ENCODE measurements at places on chromosomes 1 and 21. TPM values are rescaled to one million over a fixed set of nuclear protein-coding genes. Genes with fewer than 3 reads are reported as not detected.

SZRD1 gene
- total RNA-seq: 157 TPM

SPRR2D gene
- not detected for total RNA-seq

C4BPA gene
- not detected for total RNA-seq

DDX59 gene
- 34.0 TPM for total RNA-seq

RPTN gene
- total RNA-seq: not detected

KRTAP11-1 gene
- not detected for total RNA-seq

ARHGAP29 gene
- 0.05 TPM for total RNA-seq

OR2T11 gene
- total RNA-seq: not detected

IRF6 gene
- 0.10 TPM for total RNA-seq

DNA sequence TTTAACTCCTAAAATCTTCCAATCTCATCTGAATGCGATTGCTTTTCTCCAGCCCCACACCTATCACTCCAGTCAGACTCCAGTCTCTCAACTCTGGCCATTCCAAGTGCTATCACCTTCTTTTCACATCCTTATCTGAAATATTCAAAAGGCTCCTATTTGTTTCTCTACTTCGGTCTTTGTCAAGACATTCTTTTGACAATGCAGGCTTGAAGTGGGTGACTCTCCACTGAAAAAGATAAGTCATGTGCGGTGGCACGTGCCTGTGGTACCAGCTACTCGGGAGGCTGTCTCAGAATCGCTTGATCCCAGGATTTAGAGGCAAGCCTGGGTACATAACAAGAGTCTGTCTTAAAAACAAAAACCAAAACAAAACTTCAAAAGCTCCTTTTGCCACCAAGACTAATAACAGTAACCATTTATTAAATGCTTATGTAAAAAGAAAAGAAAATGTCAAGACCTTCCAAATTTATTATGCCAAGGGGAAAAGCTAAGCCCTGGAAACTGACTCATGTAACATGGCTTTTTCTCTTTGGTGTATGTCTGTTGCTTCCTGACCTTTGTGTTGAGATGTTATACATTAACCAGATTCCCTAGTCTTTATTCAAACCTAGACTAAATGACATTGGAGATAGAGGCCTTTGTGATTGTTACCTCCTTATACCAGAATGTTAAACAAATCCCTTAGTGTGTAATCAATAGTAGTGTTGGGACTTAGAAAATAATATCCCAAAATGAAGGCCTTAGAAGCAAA, 3.6 kb downstream of the ALG14 start:
- no peak for DNase-seq

GRCh38 chr1:160996178-160996577, 24.8 kb downstream of the F11R start:
- no peak for DNase-seq

DNA sequence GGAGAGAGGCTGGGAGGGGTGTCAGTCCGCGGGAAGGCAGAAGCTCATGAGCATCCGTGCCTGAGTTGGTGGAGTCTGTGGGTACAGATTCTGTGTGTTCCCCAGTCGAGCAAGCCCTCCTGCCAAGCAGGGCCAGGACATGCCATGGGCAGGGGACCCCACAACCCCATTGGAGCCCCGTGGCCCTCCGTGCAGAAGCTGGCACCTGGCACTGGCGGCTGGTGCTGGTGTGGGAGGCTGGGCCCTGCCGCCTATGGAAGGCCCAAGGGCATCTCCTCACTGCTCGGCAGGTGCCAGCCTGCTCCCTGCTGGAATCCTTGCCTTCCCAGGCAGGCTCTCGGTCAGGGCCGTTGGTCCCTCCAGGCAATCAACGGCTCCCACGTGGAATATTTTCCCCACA, 73.7 kb downstream of the UBE2T start:
- DNase-seq: no peak

DNA sequence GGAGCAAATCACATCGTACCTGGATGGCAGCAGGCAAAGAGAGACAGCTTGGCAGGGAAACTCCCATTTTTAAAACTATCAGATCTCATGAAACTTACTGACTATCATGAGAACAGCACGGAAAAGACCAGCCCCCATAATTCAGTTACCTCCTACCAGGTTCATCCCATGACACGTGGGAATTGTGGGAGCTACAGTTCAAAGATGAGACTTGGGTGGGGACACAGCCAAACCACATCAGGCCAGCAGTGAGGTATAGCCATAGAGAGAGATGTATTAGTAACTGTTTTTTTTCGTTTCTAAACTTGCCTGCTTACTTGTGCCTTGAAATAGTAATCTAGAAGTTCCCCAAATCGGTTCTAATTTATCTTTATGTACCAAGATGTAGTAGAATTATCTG, 48.9 kb downstream of the AK4 start:
- DNase-seq: no peak

GRCh38 chr1:28112388-28113241, 24.2 kb upstream of the EYA3 start:
- DNase-seq: no peak

DNA sequence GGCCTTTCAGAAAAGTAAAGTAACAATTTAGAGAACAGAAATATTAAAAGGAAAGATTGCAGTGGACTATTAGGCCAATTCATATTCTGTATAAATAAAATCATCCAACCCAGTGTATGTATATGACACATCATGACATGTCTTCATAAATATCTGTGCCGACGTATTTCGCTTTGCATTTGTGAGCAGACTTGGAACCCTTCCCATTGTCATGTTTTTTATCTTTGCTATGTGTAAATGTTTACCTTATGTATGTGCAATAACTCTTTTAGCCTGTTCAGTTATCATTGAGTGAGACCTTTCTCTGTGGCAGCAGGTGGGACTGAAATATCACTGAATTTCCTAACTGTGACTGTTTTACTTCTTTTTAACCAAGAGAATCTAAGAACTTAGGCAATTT, 58.0 kb upstream of the FAM3B start:
- DNase-seq: no peak

DNA sequence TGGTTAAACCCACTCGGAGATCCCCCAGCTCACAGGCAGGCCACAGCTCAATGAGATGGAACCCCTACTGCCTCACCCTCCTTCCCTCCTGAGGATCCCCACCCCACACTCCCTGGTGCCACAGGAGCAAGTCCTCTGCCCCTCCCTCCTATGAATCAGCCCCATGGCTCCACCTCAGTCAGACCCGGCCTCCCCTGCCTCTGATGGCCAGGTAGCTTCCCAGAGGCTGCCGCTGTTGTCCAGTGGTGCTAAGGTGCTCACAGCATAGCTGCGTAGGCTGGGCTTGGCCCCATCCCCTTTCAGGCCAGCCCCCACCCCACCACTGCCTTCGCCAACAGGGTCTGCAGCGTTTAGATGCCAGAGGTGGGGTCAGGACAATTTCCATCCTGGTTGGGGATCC, 98.5 kb upstream of the IGSF21 start:
- DNase-seq: no peak

DNA sequence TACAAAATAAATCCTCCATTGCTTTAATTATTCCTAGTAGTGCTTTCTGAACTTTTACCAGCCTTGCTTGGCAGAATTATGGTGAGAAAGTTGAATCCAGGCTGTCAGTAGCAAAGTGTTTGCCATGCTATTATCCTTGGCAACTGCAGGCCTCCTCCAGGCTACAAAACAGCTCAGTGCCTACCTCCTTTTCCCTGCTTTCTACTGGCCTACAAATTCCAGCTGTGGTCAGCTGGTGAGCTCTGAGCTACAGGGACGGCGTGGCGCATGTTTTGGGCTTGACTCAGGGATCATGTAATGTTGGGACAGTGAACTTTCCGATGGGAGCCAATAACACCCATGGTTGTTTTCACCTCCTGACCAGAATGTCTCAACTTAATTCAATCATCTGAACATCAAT, 456.1 kb upstream of the ADAMTS5 start:
- DNase-seq: no peak

- no peak for DNase-seq
Measured at GRCh38 chr1:241605146-241605805, 34.9 kb downstream of the CHML start.

DNA sequence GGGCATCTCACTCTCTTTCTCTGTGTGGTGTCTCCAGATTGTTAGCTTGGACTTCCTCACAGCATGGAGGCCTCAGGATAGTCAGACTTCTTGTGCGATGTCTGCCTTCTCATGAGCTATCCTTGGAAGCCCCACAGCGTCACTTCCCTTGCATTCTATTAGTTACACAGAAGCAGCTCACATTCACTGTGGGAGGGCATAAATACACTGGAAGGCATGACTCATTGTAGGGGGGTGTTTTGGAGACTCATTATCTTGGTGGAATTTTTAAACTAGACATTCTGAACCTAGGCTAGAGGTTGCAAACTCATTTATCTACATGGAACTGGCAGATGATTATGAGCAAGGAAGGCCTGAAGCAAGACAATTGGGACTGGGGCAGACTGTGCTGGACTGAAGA, 21.4 kb upstream of the FASLG start:
- no peak for DNase-seq

- no peak for DNase-seq
Measured at GRCh38 chr1:5312862-5313261, 658.5 kb downstream of the AJAP1 start.

DNA sequence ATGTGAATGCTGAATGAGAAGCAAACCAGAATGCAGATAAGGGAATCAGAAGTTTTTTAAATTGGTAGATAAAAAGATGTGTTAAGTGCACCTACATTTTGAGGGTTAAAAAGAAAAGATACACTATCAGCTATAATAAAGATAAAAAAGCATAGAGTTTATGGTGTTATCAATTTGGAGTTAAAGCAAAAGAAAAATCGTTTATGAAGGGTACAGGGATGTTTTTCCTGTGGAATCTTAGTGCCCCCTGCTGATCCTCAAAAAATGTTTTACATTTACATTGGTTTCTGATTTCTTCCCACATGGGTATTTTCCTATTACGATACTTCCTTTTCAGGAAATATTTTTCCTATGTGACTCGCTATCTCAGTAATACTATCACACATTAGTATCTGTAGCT, 293.5 kb downstream of the MRPL39 start:
- no peak for DNase-seq

DNA sequence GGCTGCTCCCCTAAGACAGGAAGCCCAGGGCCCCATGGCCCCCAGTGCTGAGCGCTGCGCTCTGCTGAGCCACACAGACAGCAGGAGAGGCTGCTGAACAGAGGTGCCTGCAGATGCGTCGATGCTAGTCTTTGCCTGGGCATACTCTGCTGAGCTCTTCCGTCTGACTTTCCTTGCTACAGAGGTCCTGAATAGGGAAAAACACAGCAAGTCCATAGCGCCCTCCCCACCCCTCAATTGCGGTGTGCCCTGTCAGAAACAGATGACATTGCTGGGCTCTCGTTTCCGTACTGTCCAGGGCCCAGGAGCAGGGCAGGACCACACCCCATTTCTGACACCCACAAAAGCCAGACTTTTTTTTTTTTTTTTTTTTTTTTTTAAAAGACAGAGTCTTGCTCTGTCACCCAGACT, 252.5 kb downstream of the SDCCAG8 start:
- no peak for DNase-seq

DNA sequence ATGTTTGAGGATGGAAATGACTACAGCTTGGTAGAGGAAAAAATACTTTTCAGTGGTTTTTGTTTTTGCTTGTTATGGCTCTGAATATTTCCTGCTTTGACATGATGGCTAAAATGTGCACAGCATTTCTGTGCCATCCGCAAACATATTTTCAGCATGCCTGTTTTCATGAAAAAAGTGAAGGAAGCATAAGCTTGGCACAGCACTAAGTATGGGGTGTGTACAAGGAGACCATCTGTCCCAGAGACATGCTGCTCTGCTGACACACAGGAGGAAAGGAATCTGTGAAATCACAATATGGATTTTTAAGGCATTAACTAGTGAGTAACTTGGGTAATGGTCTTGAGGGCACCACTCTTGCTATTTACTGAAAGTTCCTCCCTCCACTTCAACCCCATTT, 595.5 kb downstream of the RWDD3 start:
- no peak for DNase-seq

GRCh38 chr1:199226163-199226562, 587.3 kb downstream of the PTPRC start:
- no peak for DNase-seq

DNA sequence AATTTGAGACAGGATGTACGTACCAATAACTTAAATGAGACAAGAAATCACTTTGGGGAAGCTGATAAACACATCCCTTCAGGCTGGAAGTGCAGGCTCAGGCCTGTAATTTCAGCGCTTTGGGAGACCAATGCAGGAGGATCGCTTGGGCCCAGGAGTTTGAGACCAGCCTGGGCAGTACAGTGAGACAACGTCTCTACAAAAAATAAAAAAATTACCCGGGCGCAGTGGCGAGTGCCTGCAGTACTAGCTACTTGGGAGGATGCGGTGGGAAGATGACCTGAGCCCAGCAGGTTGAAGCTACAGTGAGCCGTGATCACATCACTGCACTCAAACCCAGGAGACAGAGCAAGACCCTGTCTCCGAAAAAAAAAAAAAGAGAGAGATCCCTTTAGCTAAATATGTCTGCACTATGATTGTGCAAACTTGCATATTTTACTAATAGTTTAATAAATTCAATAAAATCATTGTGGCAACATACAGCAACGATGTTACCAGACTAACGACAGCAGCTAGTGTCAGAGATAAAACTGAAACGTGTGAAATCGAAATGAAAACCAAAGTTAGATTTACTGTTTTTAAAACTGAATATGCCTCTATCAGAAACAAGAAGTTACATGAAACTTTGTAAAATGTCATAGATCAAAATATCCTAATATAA, 54.7 kb downstream of the CD2 start:
- peak; percentile 69 for DNase-seq

DNA sequence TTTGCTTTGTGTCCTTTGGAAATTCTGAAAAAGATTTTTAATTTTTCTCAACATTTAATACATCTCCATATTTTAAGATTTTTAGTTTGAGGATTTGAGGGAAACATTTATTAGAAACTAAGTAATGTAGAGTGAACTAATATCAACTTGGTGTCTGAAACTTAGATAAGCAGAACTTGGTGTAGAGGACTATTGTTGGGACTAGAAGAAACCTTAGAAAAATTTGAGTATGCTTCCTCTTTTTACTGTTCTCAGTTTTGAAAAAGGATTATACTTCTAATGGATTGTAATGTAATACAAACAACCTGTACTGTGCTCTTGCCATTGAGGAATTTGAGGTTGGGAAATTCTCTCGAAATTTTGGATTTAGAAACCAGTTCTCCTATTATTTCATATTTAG, 2.4 kb downstream of the FNBP1L start:
- DNase-seq: no peak

- DNase-seq: peak; percentile 82
Measured at GRCh38 chr1:229227298-229227919, 43.5 kb upstream of the RAB4A start.

- no peak for DNase-seq
Measured at GRCh38 chr21:44614161-44614631, 2.3 kb downstream of the KRTAP10-8 start.

GRCh38 chr1:244012202-244012601, 38.9 kb upstream of the ZBTB18 start:
- DNase-seq: no peak

- no peak for DNase-seq
Measured at GRCh38 chr1:62368989-62369388, 49.8 kb upstream of the KANK4 start.

DNA sequence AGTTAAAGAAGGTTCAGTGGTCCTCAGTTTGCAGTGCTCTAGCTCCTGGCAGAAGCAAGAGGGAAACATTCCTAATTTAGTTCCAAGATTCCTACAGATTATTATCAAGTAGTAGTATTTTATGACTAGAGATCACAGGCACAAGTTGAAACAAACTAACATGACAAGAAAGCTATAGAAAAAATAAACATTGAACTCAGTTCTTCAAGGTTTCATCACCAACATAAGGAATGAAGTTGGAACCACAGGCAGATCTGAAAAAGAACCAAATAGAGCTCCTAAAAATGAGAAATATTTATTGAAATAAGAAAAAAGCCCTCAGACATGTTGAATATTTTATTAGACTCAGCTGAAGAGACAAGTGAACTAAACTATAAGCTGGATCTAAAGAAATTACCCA, 40.6 kb downstream of the PDC start:
- DNase-seq: no peak

- DNase-seq: peak; percentile 85
Measured at GRCh38 chr1:10494754-10495474, 20.2 kb downstream of the PEX14 start.

All from activated CD4-positive, alpha-beta memory T cell treated with anti-CD3 and anti-CD28 coated beads, Interleukin-2, amount 10 ng/mL, durations not matched to agents 7 days and 5 days (primary cell).